ENCODE measurements at places on chromosomes 2 and 18.

DNA sequence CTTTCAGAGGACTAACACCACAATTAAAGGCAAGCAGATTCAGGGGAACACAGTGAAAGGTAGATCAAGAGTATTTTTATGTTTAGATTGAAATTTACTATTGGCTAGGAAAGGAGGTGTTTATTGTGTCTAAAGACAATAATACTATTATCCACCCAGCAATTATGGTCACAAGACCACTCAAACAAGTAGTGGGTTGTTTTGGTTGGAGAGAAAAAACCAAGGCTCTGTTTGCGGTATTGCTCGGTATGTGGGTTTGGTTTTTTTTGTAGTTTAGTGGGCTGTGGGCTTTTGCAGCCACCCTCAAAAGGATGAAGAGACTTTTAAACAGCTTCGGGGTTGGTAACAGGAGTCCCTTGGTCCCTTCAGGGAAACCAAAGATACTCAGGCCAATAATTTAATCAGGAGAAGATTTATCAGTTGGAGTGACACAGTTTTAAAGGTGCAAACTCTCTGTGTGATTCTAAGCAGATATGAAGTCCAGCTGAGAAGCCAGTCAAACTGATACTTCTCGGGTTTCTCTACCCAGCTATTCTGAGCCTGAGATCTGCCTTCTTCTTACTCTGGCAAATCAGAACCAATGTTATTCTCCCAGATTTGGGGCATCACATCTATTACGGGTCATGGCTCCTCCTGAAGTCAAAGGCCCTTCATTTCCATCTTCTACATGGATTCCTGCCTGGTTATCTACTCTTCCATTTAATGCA lies 55.3 kb downstream of the DCC start:
- DNase-seq, result no peak

DNA sequence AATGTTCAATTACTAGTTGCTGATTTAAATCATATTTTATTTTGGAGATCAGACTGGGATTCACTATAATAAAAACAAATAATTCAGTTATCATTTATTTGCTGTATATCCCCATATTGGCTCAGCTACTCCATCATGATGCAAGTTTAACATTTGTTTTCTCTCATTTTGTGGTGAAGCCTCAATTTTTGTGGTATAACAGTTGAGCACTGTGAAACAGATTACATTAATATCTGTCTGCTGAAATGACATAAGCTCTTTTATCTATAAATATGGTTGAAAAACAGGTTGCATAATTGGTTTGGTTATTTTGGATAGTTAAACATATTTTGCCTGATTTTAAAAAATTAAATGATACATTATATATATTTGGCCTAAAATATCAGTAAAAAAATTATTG lies 67.7 kb downstream of the DPP4 start:
- no peak for DNase-seq

GRCh38 chr18:4007846-4008245 lies 447.3 kb downstream of the DLGAP1 start:
- DNase-seq, result no peak

- DNase-seq, result no peak
These were observed 130.4 kb downstream of the TRIM43 start for GRCh38 chr2:95722131-95722697.

GRCh38 chr2:1642993-1643619 lies 101.2 kb downstream of the PXDN start:
- DNase-seq, result no peak
